ENCODE measurements at places on chromosomes 1 and 21.

DNA sequence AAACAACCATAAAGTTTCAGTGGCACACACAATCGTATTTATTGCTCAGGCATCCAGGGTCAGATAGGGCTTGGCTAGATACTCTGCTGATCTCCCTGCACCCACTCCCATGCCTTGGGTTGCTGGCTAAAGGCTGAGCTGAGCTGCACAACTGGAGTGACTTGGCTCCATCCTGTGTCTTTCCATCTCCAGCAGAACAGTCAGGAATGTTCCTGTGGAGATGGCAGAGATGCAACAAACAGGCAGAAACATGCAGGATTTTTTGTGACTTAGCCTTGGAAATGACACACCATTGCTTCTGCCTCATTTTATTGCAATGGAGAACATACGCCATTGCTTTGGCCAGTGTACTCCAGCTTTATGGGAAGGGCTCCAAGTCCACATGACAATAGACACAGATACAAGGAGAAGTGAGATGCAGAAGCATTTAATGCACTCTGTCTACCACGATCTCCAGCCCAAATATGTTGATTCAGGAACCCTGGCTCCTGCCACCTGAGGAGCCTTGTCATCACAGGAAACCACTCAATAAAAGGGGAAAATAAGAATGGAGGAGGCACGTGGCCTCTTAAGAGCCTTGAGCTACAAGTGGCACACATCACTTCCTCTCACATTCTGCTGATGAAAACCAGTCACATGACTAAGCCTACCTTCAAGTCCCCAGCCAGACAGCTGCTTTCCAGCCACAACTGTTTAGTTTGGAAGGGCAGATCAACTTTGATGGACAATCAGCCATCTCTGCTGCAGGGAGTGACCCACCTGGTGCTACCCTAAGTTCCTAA is 10.1 kb upstream of the GUCA2B start:
- DNase-seq = no peak

DNA sequence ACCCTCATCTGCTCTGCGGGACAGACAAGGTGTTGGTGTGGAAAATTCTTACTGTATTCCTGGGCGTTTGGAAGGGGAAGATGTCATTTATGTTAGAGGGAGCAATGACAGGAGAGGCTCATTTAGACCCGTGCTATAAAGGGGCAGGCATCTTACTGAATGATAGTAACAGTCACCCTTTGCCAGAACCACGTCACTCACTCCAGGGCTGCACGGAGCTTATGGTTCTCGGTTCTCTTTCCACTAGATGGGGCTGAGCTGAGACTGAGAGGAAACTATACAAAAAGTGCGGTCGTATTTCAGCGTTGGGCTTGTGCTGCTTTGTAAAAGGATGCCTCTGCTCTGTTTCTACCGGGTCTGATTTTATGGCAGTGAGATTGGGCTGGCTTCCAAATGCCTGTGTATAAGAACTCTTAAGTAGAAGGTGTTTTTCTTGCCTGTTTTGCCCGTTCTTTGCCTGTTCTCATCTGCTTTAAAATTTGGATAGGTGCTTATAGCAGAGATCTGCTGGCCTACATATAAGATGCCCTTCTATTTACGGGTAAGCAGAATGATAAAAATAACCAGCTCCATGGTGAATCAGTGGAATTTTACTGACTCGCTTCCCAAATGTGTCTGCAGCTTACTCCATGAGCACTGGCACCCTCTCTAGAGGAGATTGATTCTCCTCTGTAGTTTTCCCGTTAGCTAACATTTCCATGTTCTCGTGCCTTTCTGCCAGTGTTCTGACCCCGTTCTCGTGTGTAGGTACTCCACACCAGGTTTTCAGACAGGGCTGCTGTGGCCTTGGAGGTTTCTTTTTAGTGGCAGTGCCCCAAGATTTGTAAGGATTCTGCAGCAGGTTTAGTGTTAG is 55.9 kb downstream of the MRPS6 start:
- peak; percentile 39 for DNase-seq

DNA sequence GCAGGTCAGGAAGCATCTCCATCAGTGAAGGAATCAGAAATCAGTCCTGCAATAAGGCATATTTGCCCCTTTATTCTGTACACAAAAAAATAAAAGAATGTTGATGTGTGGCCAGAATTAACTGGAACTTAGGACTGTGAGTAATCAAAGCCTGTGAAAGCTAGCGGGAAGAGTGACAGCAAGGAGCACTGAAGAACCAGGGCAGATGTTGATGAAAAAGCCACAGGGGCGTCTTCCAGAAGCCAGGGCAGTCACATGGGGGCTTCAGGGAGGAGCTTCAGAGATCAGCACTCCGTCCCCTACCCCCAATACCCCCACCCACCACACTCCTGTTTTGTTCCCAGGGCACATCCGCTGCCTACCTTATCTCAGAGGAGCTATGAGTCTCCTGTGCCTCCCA is 502.8 kb downstream of the AJAP1 start:
- no peak for DNase-seq

DNA sequence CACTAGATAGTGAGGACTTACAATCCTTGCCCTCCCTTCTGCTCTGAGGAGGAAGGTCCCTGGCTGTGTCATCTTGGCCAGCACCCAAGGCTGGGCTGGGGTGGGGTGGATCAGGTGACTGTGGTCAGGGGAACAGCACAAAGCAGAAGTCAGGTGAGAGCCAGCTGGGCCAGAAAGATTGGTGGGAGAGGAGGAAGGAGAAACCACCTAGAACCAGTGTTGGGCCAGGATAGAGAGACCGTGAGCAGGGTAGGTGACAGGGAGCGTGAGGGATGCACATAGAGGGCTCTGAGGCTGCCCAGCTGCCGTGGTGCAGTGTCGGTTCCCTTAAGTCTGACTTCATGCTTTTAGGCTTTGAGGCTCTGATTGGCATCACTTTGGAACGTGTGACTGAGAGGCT is 22.7 kb downstream of the NCF2 start:
- peak; percentile 88 for DNase-seq

DNA sequence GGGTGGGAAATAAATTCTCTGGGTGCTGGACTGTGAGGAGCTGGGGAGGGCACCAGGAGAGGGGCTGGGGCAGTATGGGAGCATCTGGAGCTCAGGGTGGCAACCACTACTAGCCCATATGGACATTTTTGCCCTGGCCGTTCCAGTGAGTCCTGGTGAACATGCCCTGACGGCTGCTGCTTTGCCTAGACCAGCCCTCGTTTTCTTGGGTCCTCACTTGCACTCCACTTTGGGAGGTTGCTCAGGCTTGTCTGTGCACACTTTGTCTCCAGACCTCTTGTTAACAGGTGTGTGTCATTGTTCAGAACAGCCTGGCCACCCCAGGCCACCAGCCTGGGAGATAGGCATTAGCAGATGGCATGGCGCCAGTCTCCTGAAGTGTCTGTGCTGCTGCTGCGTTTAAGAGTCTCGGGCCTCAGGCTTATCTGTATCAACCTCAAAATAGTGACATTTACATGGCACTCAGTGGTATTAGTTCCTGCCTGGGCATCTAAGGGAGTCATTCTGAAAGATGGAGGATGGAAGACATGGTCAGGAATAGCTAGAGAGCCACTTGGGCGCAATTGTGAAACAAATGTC is 190.5 kb downstream of the PTPRU start:
- DNase-seq = no peak

GRCh38 chr1:203597331-203598090 is 29.1 kb upstream of the ATP2B4 start:
- DNase-seq = no peak

DNA sequence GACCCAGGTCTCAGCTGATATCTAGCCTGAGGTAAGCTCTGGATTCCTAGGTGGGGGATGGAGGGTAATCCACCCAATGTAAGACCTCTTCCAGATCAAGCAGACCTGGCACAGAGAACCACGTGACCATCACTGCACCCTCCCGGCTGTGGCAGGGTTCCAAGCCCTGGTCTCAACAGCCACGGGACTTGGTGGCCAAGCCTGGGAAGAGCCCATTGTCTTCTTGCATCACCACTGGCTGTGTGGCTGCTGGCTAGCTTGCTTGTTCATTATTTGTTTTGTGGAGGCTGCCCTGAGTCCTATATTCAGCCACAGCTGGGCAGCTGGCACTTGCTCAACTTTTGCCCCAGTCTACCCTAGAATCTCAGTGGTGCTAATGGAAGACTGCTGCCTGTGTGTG is 24.1 kb upstream of the NFASC start:
- DNase-seq = no peak

DNA sequence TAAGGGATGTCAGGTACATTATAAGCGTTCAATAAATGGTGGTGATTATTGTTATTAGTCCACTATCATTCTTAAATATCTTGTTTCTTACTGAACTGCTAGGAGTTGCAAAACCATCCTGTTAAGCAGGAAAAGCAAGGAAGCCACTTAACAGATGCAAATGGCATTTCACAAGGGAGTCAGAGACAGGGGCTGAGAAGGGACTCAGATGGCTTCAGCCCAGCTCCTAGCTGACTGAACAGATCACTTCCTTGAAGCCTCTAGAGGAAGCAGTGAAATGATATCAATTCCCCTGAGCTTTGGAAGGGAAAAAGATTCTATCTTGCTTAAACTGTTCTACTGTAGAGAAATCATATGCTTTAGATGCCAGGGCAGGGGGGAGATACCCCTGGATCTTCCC is 151.5 kb downstream of the ST6GALNAC5 start:
- DNase-seq = no peak

GRCh38 chr1:53025034-53025768 is 36.8 kb upstream of the PODN start:
- no peak for DNase-seq

- no peak for DNase-seq
Measured at GRCh38 chr1:244413736-244414135, 38.0 kb downstream of the ADSS2 start.

DNA sequence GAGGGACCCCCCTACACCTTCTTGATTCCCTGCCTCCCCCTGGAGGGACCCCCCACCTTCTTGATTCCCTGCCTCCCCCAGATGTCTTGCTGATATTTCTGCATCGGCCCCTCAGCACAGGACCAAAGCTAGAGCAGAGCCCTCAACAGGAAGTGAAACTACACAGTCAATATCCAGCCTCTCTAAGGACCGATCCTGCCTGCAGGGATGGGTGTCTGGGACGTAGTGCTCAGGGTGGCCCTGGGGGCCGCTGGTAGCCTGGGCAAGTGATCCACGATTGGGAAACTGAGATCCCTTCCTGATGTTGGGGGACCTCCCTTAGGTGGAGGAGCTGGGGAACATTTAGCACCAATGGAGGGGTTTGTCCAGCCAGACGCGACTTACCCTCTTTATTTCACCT is 3.9 kb upstream of the LEFTY2 start:
- DNase-seq = no peak

DNA sequence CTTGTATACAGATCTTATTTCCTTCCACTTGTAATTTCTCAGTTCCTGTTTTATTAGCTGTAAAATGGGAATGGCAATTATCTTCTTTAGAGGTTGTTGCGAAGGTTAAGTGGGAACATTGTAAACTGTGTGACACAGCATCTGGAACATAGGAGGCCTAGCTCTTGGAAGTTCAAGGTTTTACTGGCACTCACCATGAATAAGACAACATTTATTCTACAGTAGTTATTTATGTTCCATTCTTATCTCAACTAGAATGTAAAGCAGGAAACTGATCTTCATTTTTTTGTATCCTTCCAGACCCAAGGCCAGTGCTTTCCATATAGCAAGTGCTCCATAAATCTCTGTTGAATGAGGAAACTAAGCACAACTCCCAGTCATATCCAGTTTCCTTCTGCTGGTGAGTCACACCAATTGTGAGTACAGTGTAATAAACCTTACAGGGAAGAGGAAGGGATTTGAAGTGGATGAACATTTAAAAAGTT is 1.4 kb downstream of the BCL10 start:
- no peak for DNase-seq

DNA sequence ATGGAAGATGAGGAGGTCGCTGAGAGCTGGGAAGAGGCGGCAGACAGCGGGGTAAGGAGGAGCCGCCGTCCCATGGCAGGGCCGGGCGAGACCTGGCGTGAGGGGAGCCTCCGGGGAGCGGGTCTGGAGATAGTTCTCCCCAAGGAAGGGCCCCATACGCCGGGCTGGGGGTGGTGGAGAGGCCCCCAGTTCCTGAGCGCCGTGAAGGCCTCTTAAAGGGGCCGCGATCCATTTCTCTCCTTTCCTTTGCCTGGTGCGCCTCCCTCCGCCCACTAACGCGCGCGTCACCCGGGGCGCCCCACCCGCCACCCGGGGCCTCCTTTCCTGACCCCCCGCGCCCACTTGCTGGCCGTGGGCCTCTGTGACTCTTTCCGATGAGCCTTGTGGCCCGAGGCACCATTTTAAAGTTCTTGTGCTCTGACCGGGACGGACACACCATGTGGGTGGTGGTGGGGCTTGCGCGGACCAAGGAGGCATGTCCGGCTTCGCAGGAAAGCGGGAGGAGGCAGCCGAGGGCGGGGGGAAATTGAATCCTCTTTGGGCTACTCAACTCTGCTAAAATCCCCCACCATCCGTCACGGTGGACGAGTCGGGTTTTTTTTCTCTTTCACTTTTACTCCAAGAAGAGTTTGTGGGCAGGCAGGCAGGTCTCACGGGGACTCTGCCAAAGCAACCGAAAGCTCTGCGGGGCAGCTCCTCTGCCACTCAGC is 371 bp downstream of the SZRD1 start:
- peak; percentile 76 for DNase-seq

DNA sequence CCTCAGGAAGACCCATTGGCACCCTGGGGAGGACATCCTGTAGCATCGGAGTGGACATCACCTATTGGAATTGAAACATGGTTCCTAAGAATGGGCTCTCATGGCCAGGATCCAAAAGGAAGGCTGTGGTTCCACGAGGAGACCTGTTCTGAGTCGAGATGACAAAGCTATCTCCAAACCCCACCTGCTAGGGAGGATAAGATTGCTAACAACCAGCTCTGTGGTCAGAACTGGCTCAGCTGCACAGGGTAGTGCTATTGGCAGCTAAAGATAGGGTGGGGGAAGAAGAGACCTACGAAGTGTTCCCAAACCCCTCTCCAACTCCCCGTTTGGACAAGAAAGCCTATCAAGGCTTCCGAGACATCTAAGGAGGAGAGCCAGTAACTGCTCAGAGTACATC is 17.7 kb upstream of the C8B start:
- no peak for DNase-seq

GRCh38 chr1:36573445-36573844 is 90.7 kb upstream of the CSF3R start:
- DNase-seq = no peak

GRCh38 chr1:41795205-41795762 is 123.4 kb downstream of the HIVEP3 start:
- peak; percentile 45 for DNase-seq

- DNase-seq = no peak
Measured at GRCh38 chr1:53396573-53397268, 62.5 kb upstream of the DMRTB1 start.
